ENCODE measurements at places on chromosomes 3 and 15. TPM values are rescaled to one million over a fixed set of nuclear protein-coding genes. Genes with fewer than 3 reads are reported as not detected.

The EPHB1 gene
- polyA plus RNA-seq, result 7.2 TPM

DNA sequence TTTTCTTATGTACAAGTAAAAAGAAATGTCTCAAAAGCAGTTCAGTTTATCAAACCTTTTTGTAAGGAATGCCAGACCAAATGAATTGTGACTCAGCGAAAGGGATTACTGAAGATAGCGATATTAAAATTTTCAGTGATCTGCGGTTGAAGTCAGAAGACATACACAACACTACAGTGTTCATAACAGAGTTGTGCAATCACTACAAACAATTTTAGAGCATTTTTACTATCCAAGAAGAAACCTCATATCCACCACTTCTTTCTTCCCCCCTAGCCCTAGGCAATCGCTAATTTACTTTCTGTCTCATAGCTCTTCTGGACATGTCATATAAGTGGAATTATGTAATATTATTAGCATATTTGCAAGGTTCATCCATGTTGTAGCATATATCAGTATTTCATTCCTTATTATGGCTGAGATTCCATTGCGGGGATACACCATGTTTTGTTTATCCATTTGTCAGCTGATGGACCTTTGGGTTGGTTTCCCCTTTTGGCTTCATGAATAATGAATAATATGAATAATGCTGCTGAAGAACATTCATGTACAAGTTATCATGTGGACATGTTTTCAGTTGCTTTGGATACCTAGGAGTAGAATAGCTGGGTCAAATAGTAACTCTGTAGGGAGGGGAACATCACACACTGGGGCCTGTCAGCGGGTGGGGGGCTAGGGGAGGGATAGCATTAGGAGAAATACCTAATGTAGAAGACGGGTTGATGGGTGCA, 23.6 kb upstream of the ALPK3 start:
- DNase-seq, result no peak

DNA sequence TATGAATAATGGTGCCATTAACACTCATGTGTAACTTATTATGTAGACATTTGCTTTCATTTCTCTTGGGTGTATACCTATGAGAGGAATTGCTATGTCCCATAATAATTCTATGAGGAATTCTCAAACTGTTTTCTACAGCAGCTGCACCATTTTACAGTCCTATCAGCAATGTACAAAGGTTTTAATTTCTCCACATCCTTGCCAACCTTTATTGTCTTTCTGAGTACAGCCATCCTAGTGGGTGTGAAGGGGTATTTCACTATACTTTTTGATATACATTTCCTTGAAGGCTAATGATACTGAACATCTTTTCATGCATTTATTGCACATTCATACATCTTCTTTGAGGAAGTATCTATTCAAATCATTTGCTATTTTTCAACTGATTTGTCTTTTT, 34.5 kb downstream of the TJP1 start:
- no peak for DNase-seq

- no peak for DNase-seq
These were observed 47.5 kb upstream of the LPP start for GRCh38 chr3:188106454-188106853.

Measured in muscle of arm (tissue), 14 donors.